ENCODE measurements at places on chromosomes 6 and 20. TPM values are rescaled to one million over a fixed set of nuclear protein-coding genes. Genes with fewer than 3 reads are reported as not detected.

Gene NOL7
- 18.1 TPM for total RNA-seq

Gene RING1
- 140 TPM for total RNA-seq

DNA sequence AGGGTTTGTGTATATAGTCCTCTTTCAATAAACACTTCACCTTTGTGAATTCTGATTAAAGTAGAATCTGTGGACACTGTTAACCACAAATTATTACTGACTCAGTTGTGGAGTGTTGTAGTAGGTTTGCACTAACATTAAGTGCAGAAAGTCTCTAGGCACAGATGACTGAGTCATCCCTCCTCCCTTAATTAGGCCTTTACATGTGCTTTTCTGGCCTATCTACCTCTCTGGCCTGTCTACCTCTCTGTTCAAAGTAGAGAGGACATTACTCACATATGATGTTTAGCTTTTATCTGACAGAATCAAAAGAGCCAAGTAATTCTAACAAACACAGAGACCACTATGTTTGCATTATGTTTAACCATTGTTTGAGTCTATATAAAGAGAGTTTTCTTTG lies 783.0 kb downstream of the TENT5A start:
- H3K27ac ChIP-seq, result no peak overlapping the region
- no peak overlapping the region for H3K4me3 ChIP-seq
- no peaks in the 10 kb centered on the region for H3K4me1 ChIP-seq
- no peak for DNase-seq
- no peaks in the 10 kb centered on the region for H3K36me3 ChIP-seq

Gene LINC00237
- total RNA-seq, result not detected

Gene SNAP91
- not detected for total RNA-seq

- no peak for DNase-seq
- H3K27me3 ChIP-seq, result no peaks in the 10 kb centered on the region
- no peak overlapping the region for H3K4me3 ChIP-seq
- no peak overlapping the region for H3K27ac ChIP-seq
Measured at GRCh38 chr20:54377992-54378773, 97.2 kb upstream of the DOK5 start.

DNA sequence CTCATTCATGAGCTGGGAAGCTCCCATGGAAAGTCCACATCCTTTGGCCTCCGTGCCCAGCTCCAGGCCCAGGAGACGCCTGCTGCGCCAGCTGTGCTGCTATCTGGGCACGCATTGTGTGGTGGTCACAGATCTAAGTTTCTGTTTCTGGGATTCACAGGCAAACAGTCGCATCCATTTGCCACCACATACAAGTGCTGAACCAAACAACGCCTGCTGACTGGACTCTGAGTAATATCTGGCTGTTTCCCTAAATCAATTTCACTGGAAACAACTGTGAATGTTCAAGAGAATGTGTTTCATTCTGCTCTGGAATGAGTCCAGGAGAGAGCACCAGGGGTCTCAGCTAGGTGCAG lies 45.5 kb downstream of the IRF4 start:
- H3K4me3 ChIP-seq, result no peak overlapping the region
- H3K4me1 ChIP-seq, result no peaks in the 10 kb centered on the region
- H3K36me3 ChIP-seq, result no peaks in the 10 kb centered on the region

Gene C2
- total RNA-seq, result 6.2 TPM

Gene PRICKLE4
- total RNA-seq, result 48.7 TPM

Gene SYNDIG1
- not detected for total RNA-seq

DNA sequence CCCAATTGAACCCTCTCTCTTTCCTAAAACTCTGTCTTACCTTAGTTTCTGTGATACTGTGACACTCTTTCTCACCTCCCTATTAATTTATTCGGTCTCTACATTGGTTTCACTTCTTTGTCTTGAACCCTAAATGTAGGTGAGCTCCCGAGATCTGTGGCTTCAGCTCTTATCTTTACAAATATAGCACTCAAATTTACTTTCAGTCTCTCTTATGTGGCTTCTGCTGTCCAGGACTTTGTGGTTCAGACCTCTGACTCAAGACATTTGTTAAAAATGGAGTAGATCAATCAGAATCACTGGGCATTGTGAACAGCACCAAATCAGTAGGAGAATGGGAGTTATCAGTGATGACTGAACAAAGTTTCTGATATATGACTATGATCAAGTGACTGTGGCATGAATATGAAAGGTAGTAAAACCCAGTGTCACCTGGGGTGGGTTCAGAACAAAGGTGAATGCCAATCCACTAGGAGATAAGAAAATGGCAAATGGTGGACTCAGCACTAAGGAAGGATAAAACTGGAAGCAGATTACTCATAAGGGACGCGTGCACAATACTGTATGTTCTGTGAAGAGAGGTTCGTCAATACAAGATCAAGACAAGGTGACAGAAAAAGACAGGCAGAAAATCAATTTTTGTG lies 27.2 kb downstream of the IL17F start:
- H3K36me3 ChIP-seq, result no peaks in the 10 kb centered on the region
- no peaks in the 10 kb centered on the region for H3K27me3 ChIP-seq
- no peak overlapping the region for H3K4me3 ChIP-seq
- no peaks in the 10 kb centered on the region for H3K4me1 ChIP-seq
- DNase-seq, result no peak

GRCh38 chr20:22801528-22801927 lies 217.2 kb upstream of the FOXA2 start:
- H3K4me1 ChIP-seq, result no peaks in the 10 kb centered on the region
- H3K4me3 ChIP-seq, result no peak overlapping the region
- DNase-seq, result no peak

- H3K4me3 ChIP-seq, result no peak overlapping the region
- no peaks in the 10 kb centered on the region for H3K27me3 ChIP-seq
- no peak for DNase-seq
- no peaks in the 10 kb centered on the region for H3K4me1 ChIP-seq
- no peaks in the 10 kb centered on the region for H3K36me3 ChIP-seq
Measured at GRCh38 chr20:57211908-57212533, 54.4 kb downstream of the BMP7 start.

- no peak overlapping the region for H3K27ac ChIP-seq
- H3K4me1 ChIP-seq, result peaks cover 21% of the 10 kb centered on the region
- DNase-seq, result peak; percentile 26
- H3K36me3 ChIP-seq, result no peaks in the 10 kb centered on the region
- no peaks in the 10 kb centered on the region for H3K27me3 ChIP-seq
- H3K4me3 ChIP-seq, result no peak overlapping the region
Measured at GRCh38 chr6:18384621-18385020, 2.5 kb upstream of the RNF144B start.

- H3K36me3 ChIP-seq, result no peaks in the 10 kb centered on the region
- no peak for DNase-seq
- H3K4me1 ChIP-seq, result no peaks in the 10 kb centered on the region
- peaks cover 35% of the 10 kb centered on the region for H3K27me3 ChIP-seq
Measured at GRCh38 chr20:36391456-36391855, 85.3 kb downstream of the DLGAP4 start.

Gene FBXL4
- total RNA-seq, result 11.1 TPM

GRCh38 chr6:33082702-33083101 lies 6.9 kb downstream of the HLA-DPB1 start:
- no peak overlapping the region for H3K27ac ChIP-seq
- no peaks in the 10 kb centered on the region for H3K27me3 ChIP-seq
- no peak for DNase-seq
- peaks cover 34% of the 10 kb centered on the region for H3K4me1 ChIP-seq

Gene TMEM14C
- total RNA-seq, result 92.7 TPM

- no peaks in the 10 kb centered on the region for H3K27me3 ChIP-seq
- peaks cover 14% of the 10 kb centered on the region for H3K4me1 ChIP-seq
- H3K4me3 ChIP-seq, result no peak overlapping the region
- no peak overlapping the region for H3K27ac ChIP-seq
- peaks cover 46% of the 10 kb centered on the region for H3K36me3 ChIP-seq
- DNase-seq, result no peak
Measured at GRCh38 chr6:31162463-31163165, 4.2 kb downstream of the TCF19 start.

DNA sequence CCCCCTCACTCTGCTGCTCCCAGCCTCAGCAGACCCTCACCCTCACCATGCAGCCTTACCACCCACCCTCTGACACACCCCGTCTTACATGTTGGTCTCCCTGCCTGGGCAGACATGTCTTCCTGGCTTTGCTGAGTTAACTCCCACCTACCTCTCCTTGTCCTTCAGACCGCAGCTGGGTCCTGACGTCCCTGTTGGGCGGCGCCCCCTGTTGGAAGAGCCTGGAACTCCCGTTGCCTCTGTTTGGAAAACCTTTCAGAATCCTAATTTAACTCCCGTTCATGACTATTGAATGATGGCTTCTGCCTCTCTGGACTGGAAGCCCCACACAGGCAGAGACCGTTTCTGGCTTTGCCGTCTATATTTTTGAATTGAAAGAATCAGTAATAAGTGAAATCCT lies 245.1 kb downstream of the MYLK4 start:
- no peak overlapping the region for H3K27ac ChIP-seq
- H3K4me3 ChIP-seq, result no peak overlapping the region
- H3K27me3 ChIP-seq, result no peaks in the 10 kb centered on the region
- no peaks in the 10 kb centered on the region for H3K4me1 ChIP-seq

DNA sequence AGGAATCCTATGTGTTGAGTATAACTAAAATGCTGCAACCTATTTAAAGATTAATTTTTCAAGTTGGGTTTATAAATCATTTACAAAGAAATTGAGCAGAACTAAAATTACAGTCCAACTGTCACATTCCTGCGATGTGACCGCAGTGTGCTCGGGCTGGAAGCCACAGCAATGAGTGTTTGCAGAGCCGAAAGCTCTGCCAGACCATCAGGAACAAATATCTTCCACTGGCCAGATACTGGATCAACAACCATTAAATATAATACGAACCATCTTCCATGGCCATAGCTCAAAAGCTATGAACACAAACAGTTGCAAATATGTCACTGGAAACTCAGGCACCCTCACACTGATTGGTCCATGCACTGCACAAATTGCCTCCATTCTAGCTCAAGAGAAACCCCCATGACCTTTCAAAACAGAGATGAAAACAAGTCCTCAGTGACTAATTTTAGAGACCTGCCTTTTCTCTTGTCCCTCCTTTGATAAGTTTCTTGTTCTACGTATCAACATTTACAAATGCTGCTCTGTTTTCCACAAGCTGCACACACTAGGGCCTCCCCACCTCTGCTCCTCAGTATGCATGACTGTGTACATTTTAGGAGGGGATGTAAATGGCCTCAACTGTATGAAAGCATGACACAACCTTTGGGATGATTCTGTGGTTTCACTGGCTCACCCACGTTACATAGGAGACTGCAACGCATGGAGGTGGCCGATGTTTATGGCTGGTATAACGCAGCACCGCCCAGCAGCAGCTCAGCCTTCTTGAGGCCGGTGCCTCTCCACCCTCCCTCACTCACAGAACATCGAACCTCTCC lies 171.7 kb downstream of the WDR27 start:
- H3K27ac ChIP-seq, result peak overlapping the region; percentile 52
- no peaks in the 10 kb centered on the region for H3K27me3 ChIP-seq
- H3K4me1 ChIP-seq, result no peaks in the 10 kb centered on the region
- H3K4me3 ChIP-seq, result no peak overlapping the region
- H3K36me3 ChIP-seq, result no peaks in the 10 kb centered on the region

Gene OPRL1
- 4.7 TPM for total RNA-seq

Gene TRIM40
- total RNA-seq, result not detected

DNA sequence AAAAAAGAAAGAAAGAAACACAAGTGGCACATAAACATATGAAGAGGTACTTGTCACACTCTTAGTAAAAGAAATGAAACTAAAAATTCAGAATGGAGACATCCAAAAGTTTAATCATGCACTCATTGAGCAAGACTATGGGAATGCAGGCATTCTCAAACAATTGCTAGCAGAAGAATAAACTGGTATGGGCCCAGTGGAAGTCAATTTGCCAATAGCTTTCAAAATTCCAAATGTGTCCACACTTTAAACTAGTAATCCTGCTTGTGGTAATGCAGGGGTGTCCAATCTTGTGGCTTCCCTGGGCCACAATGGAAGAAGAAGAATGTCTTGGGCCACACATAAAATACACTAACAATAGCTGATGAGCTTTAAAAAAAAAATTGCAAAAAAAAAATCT lies 97.4 kb downstream of the EPB41L2 start:
- no peaks in the 10 kb centered on the region for H3K4me1 ChIP-seq
- no peaks in the 10 kb centered on the region for H3K36me3 ChIP-seq
- no peak for DNase-seq
- H3K27ac ChIP-seq, result no peak overlapping the region
- H3K4me3 ChIP-seq, result no peak overlapping the region

GRCh38 chr6:43773050-43773979 lies 3.3 kb downstream of the VEGFA start:
- peak; percentile 76 for DNase-seq
- H3K36me3 ChIP-seq, result peaks cover 25% of the 10 kb centered on the region
- H3K4me1 ChIP-seq, result peaks cover 50% of the 10 kb centered on the region
- peak overlapping the region; percentile 96 for H3K27ac ChIP-seq

- DNase-seq, result no peak
- peaks cover 20% of the 10 kb centered on the region for H3K4me1 ChIP-seq
- H3K27ac ChIP-seq, result no peak overlapping the region
- H3K36me3 ChIP-seq, result no peaks in the 10 kb centered on the region
- no peak overlapping the region for H3K4me3 ChIP-seq
Measured at GRCh38 chr20:52993076-52993475, 20.9 kb downstream of the TSHZ2 start.

- H3K27me3 ChIP-seq, result no peaks in the 10 kb centered on the region
- no peaks in the 10 kb centered on the region for H3K36me3 ChIP-seq
- DNase-seq, result no peak
- no peak overlapping the region for H3K4me3 ChIP-seq
Measured at GRCh38 chr6:158697811-158698210, 48.0 kb downstream of the SYTL3 start.

DNA sequence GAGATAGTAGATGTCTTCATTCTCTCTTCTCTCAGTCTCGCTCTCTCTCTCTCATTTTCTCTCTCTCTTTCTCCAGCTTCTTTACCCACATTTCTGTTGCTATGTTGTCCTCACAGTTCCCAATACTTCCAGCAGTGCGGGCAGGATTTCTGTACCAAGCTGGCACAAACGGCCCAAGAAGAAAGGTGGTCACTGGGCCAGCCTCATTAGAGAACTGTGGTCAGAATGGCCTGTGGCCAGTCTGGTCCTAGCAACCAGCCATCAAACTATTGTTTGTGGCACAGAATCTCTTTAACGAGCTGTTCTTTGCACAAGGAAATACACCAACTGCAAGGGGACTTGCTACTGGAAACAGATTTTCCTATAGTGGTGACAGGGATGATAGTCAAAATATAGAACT lies 81.3 kb downstream of the SEL1L2 start:
- no peaks in the 10 kb centered on the region for H3K27me3 ChIP-seq
- DNase-seq, result no peak
- H3K36me3 ChIP-seq, result no peaks in the 10 kb centered on the region
- H3K27ac ChIP-seq, result no peak overlapping the region

DNA sequence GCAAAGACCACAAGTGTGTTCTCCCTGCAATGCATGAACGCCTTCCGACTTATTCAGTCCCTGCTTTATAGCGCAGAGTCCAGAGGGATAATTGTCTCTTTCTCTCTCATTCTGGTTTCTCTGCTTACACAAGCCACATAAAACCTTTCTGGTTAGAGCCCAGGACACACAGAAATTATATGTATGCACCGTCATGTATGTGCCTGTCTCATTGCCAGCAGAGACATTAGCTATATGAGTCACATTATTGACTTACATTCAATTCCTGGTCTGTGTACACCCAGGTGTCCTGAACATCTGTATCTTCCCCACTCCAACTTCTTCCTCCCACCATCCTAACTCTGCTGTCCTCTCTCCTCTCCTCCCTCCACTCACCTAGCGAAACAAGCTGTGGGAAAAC lies 44.0 kb downstream of the LRFN2 start:
- no peak overlapping the region for H3K4me3 ChIP-seq
- no peaks in the 10 kb centered on the region for H3K36me3 ChIP-seq
- H3K27ac ChIP-seq, result no peak overlapping the region
- peaks cover 2% of the 10 kb centered on the region for H3K27me3 ChIP-seq
- no peak for DNase-seq
- no peaks in the 10 kb centered on the region for H3K4me1 ChIP-seq

Gene FOXF2
- 104 TPM for total RNA-seq

- DNase-seq, result no peak
- no peaks in the 10 kb centered on the region for H3K36me3 ChIP-seq
- no peak overlapping the region for H3K27ac ChIP-seq
- H3K4me3 ChIP-seq, result no peak overlapping the region
Measured at GRCh38 chr6:69305456-69305855, 491.4 kb downstream of the LMBRD1 start.

Data from stomach (tissue), 19 donors.